GF-D8 (cell line): ENCODE measurements at places on chromosomes 7 and 10.
A peak's percentile ranks its signal among the peaks of the same experiment; 100 is the strongest.

DNA sequence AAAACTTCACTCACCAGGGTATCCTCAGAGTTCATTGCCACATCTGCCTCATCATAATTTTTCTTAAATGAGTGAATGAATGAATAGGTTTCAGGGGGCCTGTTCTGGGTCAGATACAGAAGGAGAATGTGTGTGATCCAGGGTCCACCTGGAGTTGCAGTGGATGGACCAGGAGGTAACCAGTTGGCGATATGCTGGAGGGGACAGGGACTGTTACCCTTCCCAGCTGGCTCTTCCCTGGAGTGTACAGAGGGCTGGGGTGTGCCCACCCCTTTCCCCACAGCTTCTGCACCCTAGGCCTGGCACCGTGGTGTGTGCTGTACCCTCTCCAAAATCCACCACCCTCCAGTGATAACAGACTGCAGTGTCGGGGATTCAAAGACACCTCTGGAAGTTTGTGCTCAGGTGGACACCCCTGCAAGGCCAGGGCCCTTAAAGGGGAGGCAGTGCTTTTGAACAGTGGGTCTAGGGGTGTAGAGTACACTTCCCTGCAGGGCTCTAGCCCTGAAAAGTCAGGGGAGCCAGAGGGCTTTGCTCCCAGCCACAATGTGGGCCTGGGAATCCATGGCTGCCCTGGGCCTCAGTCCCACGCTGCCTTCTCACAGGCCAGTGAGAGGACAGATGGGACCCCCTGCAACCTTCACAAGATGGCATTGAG is 134.4 kb upstream of the UNC5B start:
- no peak for DNase-seq

GRCh38 chr10:31623466-31623865 is 304.4 kb downstream of the ZEB1 start:
- no peak for DNase-seq

DNA sequence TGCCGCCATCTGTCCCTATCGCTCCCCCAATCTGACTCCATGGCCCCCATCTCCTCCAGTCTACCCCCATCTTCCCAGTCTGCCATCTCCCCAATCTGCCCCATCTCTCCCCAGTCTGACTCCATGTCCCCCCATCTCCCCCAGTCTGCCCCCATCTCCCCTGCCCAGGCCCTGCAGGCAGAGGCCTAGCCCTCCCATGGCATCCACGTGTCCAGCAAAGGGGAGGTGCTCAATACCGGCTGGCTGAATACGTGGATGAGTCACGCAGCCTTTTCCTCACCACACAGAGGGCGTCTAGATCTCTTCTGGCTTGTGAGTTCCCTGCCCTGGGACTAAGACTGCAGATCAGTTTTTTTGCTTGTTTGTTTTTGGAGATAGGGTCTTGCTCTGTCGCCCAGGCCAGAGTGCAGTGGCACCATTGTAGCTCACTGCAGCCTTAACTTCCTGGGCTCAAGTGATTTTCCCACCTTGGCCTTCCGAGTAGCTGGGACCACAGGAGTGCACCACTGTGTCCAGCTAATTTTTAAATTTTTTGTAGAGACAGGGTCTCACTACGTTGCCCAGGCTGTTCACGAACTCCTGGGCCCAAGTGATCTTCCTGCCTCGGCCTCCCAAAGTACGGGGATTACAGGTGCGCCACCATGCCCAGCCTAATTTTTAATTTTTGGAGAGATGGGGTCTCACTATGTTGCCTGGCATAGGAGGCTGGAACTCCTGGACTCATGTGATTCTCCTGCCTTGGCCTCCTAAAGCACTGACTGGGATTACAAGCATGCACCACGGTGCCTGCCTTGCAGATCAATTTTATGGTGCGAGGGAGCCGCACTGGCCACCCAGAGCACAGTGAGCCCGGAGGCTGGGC is 15.3 kb upstream of the GPR146 start:
- peak; percentile 75 for DNase-seq

DNA sequence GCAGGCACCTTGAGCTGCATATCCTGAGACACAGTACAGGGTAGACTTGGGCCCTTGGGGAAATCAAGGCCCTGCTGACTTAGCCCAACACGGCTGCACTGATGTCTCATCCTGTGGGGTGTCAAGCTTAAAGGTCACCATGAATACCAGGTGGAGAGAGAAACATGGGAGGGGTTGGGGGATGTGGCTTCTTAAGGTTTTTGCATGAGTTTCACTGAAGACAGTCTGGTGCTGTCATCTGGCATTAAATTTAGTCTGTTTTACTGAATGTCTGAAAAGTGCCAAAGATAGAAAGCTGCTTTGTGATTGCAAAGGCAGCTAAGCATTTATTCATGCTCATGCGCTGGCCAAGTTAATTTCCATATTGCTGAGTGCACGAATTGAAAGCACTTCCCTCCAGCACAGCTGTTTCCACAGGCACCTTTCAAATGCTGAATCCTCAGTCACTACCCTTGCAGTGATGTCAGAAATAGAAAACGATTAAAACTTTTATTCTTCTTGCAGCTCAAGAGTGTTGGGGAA is 102.1 kb downstream of the OSBPL3 start:
- DNase-seq = no peak

- DNase-seq = no peak
Observed at GRCh38 chr7:123754271-123754871, 5.6 kb upstream of the WASL start.

DNA sequence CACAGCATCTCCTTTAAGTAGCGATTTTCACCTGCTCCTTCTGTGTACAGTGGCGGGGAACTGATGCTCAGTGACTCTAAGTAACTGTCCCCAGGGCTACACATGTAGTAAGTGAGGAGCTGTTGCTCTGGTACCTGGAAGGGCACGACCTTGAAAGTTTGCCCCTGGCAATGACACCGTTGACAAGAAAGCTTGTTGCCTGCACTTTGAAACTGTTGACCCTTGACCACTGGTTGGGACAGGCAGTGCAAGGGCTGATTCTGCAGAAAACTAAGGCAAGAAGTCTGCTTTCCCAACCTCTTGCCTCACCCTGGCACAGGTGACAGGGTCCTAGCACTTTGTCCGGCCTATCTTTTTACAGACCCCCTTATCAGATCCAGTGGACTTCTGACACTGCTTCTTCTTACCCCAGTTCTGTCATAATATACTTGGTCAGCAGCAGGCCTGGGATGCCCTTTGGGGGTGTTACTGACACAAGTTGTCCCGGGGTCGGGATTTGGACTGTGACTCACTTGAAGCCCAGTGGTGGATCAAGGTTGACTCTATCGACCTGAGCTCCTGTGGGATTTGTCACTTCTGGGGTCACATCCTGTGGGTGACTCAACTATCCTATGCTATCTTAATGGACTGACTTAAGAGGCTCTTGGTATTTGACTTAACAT is 5.8 kb downstream of the ACSL5 start:
- DNase-seq = no peak

- no peak for DNase-seq
Observed at GRCh38 chr10:33142295-33142694, 184.3 kb upstream of the ITGB1 start.

- no peak for DNase-seq
Observed at GRCh38 chr10:62133618-62134017, 135.0 kb downstream of the RTKN2 start.

GRCh38 chr10:43212043-43212721 is 54.7 kb downstream of the RASGEF1A start:
- DNase-seq = no peak

DNA sequence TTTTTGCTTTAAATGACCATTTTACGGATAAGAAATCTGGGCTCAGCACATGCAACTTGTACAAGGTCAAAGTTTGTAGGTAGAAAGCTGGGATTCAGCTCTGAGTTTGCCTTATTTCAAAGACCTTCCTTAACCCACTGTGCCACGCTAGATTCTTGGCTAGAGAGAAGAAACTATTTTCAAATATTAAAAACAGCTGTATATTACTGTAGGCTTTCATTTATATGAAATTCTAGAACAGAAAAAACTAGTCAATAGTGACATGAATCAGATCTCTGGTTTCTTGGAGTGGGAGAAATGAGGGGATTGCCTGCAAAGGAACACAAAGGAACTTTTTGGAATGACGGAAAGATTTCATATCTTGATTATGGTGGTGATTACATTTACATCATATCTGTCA is 53.0 kb upstream of the C1GALT1 start:
- no peak for DNase-seq

DNA sequence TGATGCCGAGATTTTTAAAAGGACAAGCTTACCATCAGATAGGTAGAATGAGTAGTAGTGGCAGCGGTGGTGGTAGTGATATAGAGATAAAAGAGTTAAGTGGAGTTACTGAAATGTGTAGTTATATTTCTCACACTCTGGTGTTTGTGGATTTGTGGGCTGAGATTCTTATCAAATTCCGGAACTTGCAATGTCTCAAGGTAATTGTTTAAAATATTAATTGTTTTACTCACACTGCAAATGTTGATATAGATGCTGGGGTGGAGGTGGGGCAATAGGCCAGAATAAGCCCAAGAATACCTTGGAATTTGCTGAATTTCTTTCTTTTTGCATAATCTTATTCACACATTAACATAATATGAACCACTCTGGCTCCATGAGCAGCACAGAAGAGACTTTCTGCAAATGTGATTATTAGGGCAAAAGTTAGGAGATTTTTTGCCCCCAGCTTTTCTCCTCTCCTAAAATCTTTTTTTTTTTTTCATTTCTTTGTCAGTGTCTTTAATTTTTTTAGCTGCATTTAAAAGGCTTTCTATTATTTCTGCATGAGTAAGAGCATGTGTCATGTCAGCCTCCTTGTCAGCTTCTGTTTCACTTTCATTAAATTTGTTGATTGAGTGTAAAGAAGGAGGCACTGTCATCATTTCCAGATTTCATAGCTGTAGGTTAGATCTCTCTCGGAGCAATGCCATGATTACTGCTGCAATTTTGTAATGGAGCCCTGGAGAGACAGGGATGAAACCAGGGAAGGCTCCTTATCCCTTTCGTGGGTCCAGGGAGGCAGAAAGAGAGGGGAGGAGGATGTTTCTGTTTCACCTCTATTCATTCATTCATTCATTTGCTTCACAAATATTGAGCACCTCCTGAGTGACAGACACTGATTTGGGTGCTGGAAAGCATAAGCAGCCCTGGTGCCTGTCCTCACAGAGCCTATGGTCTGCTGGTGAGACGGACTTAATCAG is 13.1 kb upstream of the SGMS1 start:
- no peak for DNase-seq

- no peak for DNase-seq
Observed at GRCh38 chr10:48277093-48277492, 2.6 kb upstream of the FRMPD2 start.

GRCh38 chr7:6650086-6650485 is 13.0 kb downstream of the ZNF316 start:
- no peak for DNase-seq

DNA sequence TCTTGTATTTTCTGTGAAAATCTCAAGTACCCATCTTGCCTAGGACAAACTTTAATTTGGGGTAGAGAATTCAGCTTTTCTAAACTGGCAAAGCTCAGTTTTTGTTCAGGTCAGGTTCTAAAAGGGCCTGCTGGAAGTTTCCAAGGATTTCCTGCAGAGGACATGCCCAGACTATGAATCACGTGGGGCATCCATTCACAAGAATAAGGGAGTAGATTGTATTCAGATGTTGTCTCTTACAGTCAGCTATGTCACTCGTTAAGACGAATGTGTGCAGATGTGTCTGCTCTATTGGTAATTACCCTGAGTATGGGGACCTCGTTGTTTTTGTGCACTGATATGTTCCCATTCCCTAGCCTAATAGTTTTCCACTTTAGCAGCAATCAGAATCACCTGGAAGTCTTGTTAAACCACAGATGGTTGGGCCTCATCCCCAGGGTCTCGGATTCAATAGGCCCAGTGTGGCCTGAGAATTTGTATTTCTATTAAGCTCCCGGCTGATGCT is 81.0 kb upstream of the ITPRID1 start:
- no peak for DNase-seq

DNA sequence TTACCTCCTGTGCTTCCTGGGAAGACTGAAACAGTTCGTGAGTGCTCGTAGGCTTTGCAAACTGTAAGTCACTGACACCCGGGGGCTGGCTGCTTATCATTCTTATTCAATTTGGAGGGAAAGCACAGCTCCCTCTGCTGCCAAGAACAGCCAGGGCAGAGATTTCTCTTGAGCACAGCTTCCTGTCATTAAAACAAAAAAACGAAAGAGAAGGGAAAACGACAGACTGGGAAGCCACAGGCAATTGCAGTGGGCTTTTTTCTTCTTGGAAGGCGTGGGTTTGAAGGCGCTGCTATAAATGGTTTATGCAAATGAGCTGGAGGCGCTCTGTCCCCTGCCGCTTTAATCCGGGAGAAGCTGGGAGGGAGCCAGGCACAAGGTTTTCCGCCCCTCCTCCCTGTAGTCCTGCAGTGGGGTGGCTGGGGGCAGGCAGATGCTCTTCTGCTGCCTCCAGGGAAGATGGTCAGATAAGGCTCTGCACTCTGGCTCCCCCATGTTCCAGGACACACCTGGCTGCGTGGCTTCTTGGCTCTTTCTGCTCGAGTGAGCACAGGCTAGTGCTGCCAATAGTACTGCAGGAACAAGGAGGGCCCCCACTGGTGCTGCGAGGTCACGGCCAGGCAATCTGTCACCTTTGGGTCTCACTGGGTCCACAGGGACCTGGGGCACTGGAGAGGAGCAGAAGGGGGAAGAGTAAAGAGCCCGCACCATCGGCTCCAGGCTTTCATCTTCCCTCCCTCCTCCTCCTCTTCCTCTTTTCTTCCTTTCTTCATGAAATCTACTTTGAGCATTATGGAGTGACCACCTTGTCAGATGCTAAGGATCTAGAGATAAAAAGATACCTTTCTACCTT is 49.5 kb downstream of the NEURL1 start:
- no peak for DNase-seq

DNA sequence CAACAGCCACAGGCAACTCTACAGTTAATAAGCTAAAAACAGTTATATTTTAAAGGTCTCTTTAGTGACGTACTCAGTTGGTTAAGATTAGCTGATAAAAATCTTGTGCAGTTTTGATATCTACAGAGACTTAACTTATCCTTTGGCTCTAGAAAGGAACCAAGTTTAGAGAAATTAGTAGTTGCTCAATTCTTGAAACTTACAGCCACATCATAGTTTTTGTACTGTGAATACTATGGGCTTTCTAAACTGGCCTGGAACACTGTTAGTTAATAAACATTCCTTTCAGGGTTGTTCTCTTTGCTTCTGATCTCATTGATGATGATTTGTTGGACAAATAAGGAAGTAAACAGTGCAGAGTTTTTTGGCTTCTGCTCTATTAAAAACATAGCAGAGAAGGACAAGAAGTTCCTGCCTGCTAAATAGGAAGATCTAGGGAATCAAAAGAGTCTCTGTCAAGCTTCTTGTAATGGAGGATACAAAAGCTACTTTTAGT is 73.1 kb downstream of the MKLN1 start:
- DNase-seq = no peak

GRCh38 chr7:102897211-102897631 is 15.6 kb upstream of the LRRC17 start:
- no peak for DNase-seq
